PC-3 (cell line): ENCODE measurements at places on chromosomes 11 and 22. TPM values are rescaled to one million over a fixed set of nuclear protein-coding genes. Genes with fewer than 3 reads are reported as not detected.
A peak's percentile ranks its signal among the peaks of the same experiment; 100 is the strongest.

The TUBA8 gene
- 1.6 and 1.9 TPM in 2 replicates for total RNA-seq

DNA sequence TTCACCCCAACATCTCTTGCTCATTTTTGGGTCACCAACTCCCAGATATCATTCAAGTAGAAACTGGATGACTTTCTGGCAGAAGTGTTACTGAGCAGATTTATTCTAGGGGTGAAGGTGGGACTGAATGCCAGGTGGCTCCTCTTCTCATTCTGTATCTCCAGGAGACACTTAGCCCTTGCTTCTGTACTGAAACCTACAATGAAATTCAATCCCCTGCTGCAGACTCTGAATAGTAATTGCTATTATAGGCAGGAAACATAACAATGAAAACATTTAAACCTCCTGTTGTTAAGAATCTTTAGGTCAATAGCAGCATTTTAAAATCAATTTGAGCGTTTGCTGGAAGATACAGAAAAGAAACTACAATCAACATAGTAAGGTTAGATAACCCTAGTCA is 879.4 kb upstream of the TENM4 start:
- no peak for DNase-seq

- no peak for DNase-seq
Measured at GRCh38 chr22:38937036-38937435, 20.4 kb upstream of the APOBEC3A start.

GRCh38 chr11:100753172-100753543 is 66.1 kb downstream of the ARHGAP42 start:
- DNase-seq = peak; percentile 80

- DNase-seq = no peak
Measured at GRCh38 chr11:115924744-115925567, 420.7 kb upstream of the CADM1 start.
